NCI-H187 treated with DMSO at 0.1 percent for 48 hours (cell line): ENCODE measurements at places on chromosomes 11 and 22.
A peak's percentile ranks its signal among the peaks of the same experiment; 100 is the strongest.

GRCh38 chr11:120289426-120289825 is 35.7 kb upstream of the TLCD5 start:
- DNase-seq = no peak

GRCh38 chr22:46684706-46685105 is 53.3 kb downstream of the CERK start:
- no peak for DNase-seq

DNA sequence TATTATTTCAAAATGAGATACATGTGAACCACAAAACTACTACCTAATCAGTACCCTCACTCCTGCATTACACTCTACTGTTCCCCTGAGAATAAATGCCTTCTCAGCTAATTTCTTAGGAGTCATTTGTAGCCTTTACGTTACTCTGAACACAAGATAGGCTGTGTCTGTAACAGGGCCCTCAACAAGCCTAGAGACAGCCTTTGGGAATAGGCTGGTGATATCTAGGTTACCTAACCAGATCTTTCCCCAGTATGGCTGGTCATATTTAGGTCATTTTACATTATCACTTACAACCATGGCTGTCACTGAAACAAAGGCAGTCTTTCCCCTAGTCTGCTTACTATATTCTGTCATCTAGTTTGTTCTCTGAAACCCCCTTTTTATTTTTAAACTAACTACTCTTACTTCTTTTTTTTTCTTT is 14.2 kb downstream of the ATM start:
- DNase-seq = no peak

DNA sequence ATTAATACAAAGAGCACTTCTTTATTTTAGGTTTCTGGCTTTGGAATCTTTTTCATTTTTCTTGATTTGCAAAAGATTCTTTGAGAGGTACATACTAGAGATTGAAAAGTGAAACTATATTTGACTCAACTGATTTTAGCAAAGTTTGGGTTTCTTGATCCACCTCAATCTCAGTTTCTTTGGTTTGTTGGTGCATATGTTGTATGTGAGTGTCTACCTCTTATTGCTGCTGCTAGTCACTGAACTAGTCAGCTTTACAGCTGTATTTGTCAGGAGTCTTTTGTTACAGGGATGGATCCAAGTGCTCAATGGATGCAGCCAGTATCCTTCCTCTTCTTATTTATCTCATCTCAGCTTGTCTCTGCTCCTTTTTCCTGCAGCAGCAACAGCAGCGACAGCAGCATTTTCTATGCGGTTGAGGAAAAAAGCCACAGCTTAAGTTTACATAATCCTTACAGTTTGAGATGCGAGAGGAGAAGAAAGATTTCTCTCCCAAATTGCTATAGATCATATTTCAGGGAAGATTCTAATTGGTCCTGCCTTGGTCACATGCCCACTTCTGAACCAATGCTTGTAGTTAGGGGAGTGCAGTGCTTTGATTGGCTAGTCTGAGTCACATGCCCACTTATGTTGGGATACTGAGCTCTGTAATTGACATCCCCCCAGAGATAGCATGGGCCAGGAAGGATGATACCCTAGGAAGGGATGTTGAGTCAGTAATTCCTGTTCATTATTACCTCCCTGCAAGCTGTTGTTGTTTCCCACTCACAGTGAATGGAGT is 10.0 kb upstream of the ZNRF3 start:
- no peak for DNase-seq

DNA sequence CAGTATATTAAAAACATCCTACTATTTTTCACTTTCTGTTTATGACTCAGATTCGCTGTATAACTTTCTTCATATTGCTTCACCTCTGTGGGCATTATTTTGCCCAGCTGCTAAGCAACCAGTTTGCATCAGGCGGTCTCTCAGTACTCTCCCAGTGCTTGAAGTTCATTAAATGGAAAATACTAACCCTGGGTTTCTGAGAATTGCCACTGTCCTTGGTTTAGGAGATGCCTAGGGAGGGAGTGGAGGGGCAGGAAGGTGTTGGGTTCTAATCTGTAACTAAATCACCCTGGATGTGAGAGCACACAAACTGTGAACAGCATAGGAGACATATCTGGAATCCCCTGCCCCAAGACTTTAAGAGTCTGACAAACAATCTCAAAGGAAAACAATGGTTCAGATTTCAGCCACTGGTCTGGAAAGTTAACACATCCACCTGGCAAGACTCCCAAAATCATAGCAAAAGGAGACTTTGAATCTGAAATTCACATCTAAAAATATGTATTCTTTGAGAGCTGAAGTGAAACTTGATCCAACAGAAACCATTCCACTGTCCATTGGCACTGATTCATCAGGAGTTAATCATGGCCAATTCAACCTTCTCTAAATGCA is 540.0 kb downstream of the SOX6 start:
- no peak for DNase-seq

GRCh38 chr11:2955906-2956476 is 26.8 kb upstream of the PHLDA2 start:
- no peak for DNase-seq

DNA sequence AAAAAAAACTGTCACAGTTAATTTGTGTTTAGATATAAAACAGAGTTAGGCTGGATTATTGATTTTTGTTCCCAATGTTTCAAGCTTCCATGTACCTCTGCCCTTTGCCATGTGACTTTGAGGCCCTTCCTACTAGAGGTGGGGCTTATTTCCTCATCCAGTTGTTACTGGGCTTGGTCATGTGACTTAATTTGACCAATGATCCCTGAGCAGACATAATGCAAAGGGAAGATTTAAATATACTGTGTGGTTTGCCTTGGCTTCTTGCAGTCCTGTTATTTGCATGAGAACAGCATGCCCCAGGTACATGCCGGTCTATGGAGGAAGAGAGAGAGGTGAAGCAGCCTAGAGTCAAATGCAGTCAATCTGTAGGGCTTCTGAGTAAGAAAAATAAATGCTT is 347.0 kb downstream of the MIAT start:
- DNase-seq = no peak

- DNase-seq = peak; percentile 30
Observed at GRCh38 chr11:132231656-132232347, 861.4 kb downstream of the NTM start.

GRCh38 chr11:16946477-16947282 is 67.5 kb downstream of the PLEKHA7 start:
- no peak for DNase-seq

DNA sequence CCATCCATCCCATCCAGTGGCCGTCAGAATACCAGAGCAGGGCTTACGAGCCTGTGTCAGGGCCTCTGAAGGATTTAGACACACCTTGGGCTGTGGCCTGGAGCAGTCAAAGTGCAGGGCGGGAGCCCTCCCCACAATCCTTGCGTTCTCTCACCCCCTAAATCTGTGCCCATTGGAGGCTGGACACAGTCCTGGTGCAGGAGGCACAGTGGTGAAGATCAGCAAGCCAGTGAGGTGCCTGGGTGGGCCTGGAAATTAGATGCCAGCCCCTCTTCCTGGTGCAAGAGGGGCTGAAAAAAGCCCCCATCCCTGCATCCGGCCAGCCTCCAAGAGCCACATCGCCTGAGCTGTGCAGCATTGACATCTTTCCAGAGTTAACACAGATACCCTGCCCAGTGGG is 1045.8 kb downstream of the TBC1D22A start:
- no peak for DNase-seq

DNA sequence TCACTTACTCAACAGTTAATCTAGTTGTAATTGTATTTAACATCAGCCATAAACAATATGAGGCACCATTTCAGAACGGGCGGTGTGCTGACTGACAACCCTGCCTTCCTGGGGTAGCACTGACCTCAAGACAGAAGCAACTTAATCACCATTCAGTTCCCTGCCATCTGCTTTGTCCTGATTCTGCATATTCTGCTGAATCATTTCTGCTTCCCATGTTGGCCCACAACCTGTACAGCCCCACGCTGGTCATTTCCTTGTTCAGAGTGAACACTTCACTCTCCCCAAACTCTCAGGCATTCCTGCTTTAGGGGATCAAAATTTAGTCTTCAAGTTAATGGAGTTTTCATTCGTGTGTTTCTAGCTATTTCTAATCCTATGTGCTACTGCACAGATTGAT is 132.3 kb upstream of the ZBED5 start:
- no peak for DNase-seq

DNA sequence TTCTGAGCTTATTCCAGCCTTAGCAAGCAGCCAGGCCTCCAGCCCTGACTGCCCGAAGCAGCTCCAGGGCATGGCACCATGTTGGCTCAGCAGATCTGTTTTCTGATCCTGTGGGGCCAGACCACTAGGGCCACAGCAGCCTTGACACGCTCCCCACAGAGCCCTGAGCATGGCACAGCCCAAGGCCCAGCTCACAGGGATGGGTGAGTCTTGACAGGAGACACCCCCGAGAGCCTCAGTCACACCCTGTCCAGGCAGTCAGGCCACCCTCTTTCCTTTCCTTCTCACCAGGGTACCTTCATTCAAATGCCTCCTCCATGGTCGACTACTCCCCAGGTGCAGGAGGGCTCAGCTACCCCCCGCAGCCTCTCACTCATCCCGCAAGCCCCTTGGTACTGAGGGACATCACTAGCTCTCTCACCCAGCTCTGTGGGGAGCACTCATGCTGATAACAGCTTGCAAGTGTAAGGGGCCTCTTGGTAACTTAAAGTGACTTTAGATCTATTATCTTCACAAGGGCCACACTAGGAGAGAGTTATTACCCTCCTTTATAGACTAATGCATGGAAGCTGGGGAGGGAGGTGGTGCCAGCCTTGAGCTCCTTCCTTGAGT is 3.9 kb upstream of the CDC42BPG start:
- no peak for DNase-seq

- no peak for DNase-seq
Observed at GRCh38 chr11:23406131-23406819, 546.0 kb upstream of the CCDC179 start.

DNA sequence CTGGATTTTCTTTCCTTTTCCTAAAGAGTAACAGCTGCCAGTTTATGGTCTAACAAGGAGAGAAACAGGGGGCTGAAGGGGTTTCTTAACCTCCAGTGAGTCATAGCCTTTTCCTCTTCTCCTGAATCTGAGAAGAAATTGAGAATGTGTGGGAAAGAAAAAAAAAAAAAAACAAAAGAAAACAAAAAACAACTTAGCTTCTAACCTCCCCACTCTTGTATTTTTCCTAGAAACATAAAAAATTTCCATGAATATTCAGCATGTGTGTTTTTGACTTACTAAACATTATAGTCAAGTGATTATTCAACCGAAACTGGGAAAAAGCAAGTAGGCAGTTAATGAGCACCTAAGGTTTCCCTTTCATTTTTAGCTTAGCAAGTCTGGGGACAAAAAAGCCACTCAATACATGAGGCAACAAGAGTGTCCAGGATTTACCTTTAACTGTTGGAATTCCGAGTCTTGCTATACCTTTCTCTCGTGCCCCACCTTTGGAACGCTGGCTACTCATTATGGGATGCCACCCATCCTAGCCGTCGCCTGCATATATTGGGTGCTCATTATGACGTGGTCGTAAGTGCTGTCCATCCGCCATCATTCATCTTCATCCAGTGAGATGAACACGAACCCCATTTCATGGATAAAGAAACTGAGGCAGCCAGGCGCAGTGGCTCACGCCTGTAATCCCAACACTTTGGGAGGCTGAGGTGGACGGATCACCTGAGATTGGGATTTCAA is 2.4 kb downstream of the ASPHD2 start:
- DNase-seq = no peak

DNA sequence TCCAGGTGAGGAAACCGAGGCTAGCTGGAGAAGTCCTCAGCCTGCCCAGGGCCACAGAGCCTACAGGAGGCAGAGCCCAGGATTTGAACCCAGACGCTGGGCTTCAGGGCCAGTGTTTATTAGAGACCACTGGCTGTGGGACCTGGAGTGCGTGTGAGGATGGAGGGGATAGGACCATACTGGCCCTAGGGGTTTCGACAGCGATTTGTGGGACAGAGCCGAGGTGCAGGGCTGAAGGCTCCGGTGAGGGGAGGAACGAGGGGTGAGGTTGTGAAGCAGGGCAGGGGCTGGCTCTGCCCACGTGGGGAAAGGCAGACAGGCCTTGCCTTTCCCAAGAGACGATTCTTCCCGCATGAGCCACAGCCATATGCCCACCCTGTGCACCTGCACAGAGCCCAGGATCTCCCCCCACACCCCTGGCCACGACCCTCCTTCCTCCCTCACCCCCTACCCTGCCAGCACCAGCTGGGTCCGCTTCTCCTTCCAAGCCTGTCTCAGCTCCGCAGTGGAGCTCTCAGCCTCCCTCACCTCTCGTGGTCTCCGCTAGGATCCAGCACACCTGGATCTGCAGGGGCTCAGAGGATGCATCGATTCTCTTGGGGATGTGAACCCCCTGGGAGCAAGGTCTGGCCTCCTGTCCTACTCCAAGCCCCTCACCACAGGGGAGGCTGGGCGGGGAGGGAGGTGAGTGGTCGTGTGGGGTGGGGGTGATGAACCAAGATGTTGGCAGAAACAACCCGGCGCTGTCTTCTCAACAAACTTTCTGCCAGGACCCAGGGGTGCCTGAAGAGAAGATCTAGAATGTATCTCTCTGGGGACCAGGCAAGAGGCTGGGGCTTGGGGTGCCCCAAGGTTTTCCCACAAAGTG is 58.4 kb downstream of the RTL6 start:
- no peak for DNase-seq

DNA sequence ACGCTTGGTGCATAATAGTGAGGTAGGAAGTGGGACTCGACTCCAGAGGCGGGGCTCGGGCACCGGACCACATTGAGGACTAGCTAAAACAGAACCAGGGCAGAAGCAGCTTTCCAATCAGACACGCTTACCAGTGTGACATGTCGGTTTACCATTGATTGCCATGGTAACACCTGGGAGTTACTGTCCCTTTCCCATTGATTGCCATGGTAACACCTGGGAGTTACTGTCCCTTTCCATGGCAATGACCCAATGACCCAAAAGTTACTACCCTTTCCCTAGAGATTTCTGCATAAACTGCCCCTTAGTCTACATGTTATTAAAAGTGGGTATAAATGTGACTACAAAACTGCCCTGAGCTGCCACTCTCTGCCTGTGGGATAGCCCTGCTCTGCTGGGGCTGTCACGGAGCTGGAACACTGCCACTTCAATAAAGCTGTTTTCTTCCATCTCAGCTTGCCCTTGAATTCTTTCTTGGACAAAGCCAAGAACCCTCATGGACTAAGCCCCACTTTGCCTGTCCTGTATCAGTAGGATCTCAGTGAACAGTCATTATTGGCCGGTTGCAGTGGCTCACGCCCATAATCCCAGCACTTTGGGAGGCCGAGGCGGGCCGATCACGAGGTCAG is 77.4 kb upstream of the CRYBB3 start:
- DNase-seq = no peak

DNA sequence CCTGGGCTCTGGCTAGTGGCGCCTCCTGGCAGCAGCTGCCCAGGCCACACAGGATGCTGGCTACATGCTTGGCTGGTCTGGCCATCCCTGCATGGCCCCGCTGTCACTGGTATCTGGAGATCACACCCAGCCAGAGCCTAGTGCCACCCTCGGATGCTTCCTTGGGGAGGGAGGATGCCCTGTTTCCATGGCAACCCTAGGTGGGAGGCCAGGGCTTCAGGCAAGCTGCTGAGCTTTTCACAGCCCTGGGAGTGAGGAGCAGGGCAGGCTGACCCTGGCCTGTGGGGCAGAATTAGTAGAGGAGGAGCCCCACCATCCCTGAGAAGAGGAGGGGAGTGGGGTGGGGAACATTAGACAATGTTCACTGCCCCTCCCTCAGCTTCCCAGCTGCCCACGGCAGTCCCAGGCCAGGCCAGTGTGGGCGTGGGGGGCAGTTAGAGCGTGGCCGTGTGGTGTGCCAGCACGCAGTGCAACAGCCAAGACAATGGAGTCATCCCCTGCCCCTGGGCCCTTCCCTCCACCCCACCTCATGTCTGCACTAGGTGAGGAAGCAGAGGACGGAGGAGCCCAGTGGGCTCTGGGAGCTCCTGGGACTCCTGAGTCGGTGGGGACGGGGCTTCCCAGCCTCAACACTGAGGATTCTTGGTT is 50.4 kb downstream of the PARVB start:
- DNase-seq = no peak
